GM23248 (cell line): ENCODE measurements at places on chromosomes 4 and X. TPM values are rescaled to one million over a fixed set of nuclear protein-coding genes. Genes with fewer than 3 reads are reported as not detected.

The ASB12 gene
- 0.22 TPM in 1 of 2 replicates, not detected in the other for total RNA-seq

DNA sequence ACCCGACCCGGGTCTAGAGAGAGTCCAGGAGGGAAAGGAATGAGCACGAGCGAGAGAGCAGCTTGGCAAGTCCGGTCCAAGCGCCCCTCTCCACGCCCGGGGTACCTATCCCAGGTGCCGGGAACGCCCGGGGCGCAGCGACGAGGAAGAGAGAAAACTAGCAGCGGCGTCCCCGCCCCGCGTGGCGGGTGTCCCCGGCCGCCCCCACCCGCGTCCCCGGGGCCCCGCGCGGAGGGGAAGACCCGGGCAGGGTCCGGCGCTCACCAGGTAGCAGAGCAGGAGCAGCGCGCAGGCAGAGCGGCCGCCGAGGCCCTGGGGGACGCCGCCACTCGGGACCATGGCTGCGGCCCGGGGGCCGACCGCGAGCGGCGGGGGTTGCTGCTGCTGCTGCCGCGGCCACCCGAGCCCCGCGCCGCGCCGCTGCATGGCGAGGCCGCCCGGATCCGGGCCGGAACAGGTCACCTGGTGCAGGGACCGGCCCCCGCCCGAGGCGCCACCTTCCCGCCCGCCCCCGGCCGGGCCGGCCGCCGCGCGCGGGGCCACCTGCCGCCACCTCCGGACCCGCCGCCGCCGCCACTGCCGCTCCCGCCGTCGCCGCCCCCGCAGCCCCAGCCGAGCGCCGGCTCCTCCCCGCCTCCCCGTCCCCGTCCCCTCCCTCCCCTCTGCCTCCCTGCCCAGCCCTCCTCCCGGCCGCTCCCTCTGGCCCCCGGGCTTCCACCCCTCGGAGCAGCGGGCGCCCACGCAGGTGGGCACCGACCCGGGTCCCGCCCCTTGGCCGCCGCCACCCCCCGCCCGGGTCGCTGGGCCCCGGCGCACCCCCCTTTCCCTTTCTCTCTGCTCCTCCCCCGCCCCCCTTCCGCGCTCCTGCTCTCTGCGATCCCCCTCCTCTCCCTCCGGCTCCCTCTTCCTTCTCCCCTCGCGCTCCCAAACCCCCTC lies at the start of gene SEL1L3:
Gene SEL1L3 (minus strand): TSS at position 578 of the 936 bp plus-strand sequence. CDS start 152 bp downstream, at position 426.
- DNase-seq, result peak; percentile 54
- H3K4me1 ChIP-seq, result peaks cover 12% of the 10 kb centered on the region
- peak within 1 kb of the TSS; percentile 76 for H3K4me3 ChIP-seq
- H3K27me3 ChIP-seq, result no peaks in the 10 kb centered on the region

DNA sequence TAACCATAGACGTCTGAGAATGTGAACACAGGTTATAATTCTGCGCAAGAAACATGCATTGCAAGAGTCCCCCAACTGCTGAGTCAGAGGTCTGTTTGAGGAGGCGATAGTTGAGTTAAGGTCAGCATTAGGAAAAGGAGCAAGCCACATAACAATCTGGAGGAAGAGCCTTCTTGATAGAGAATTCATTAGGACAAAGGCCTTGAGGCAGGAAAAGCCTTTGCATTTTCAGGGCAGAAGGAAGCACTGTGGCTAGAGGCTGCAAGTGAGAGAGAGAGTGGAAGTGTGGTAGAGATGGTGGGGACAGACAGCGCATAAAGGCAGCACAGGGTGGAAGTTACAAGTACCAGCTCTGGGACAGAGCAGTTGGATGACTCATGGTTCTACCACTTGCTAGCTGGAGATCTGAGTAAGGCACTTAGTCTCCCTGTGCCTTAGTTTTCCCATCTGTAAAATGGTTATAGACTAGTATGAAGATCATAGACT lies 125.8 kb upstream of the LNX1 start:
- peaks cover 40% of the 10 kb centered on the region for H3K4me1 ChIP-seq
- H3K27me3 ChIP-seq, result no peaks in the 10 kb centered on the region
- peak; percentile 43 for DNase-seq
- H3K36me3 ChIP-seq, result no peaks in the 10 kb centered on the region

- H3K4me1 ChIP-seq, result no peaks in the 10 kb centered on the region
- no peak overlapping the region for H3K4me3 ChIP-seq
- no peak for DNase-seq
Observed at GRCh38 chr4:1402021-1402515, 4.2 kb downstream of the NKX1-1 start.

DNA sequence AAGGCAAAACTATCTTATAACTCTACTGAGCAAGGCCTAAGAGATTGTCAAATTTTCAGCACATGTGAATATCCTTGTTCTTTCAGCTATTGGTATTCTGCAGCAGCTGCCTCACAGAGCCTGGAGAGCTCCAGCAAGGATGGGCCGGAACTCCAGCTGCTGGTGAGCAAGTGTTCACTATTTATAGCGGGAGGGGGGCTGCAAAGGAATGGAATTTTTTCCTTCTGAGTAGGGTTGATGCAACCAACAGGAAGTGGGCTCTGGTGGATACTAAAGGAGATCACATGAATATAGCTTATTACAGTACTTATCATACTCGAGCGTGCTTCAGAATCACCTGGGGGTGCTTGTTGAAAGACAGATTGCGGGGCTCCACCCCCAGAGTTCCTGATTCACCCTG lies 20.2 kb upstream of the SETD7 start:
- no peak for DNase-seq
- no peak overlapping the region for H3K27ac ChIP-seq
- H3K36me3 ChIP-seq, result no peaks in the 10 kb centered on the region
- H3K27me3 ChIP-seq, result peaks cover 4% of the 10 kb centered on the region
- no peak overlapping the region for H3K4me3 ChIP-seq

GRCh38 chr4:84496331-84496705 lies 2.8 kb downstream of the NKX6-1 start:
- H3K36me3 ChIP-seq, result no peaks in the 10 kb centered on the region
- no peak for DNase-seq
- H3K27ac ChIP-seq, result no peak overlapping the region
- H3K27me3 ChIP-seq, result peaks cover 97% of the 10 kb centered on the region
- no peaks in the 10 kb centered on the region for H3K4me1 ChIP-seq
- H3K4me3 ChIP-seq, result no peak overlapping the region

GRCh38 chr4:96009427-96010119 lies 169.7 kb downstream of the PDHA2 start:
- no peaks in the 10 kb centered on the region for H3K4me1 ChIP-seq
- H3K36me3 ChIP-seq, result no peaks in the 10 kb centered on the region
- peak; percentile 7 for DNase-seq
- H3K4me3 ChIP-seq, result no peak overlapping the region
- no peak overlapping the region for H3K27ac ChIP-seq

DNA sequence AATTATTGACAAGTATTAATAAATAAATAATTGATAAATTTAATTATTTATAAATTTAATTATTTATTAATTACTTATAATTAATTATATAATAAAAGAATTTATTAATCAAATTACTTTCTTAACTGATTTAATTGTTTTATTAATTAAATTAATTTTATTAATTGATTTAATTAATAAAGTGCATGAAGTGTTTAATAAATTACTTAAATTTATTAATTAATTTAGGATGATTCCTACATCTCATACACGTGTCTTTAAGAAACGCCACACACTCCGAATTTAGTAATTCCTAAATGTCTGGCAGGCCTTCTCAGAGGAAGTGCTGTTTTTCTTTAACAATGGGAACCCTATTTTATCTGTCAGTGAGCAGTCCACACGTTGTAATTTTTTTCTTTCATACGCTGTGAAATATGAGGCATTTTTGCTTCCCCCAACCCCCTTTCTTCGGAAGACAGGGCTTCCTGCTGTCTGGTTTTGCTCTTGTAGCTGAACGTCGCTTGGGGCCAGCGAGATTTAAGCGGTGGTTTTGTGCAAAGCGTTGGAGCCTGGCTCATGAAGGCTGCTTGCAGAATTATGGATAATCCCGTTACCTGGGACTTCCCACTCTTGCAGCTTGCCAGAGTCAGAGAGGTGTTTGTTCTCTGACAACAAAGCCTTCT lies 46.8 kb downstream of the CRLF2 start:
- no peak overlapping the region for H3K27ac ChIP-seq
- H3K4me3 ChIP-seq, result no peak overlapping the region
- no peaks in the 10 kb centered on the region for H3K4me1 ChIP-seq
- H3K27me3 ChIP-seq, result no peaks in the 10 kb centered on the region
- peak; percentile 33 for DNase-seq

DNA sequence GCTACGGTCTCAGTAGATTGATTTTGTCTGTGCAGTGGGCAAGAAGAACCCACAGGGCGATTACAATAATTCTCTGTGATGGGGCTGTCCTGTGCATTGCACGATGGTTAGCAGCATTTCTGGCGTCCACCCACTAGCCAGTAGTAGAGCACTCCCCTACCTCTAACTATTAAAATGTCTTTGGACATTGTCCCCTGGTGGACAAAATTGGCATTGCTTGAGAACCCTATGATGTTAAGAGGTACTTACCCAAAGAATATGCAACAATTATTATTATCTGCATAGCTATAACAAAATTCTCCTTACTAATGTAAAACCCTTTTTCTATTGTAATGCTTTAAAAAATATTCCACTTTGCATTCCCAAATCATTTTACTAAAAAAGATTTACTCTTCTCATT lies 109.5 kb upstream of the VCX3A start:
- H3K27me3 ChIP-seq, result no peaks in the 10 kb centered on the region
- no peak for DNase-seq
- no peak overlapping the region for H3K4me3 ChIP-seq
- H3K4me1 ChIP-seq, result no peaks in the 10 kb centered on the region
- H3K36me3 ChIP-seq, result no peaks in the 10 kb centered on the region
- no peak overlapping the region for H3K27ac ChIP-seq

The TLR10 gene
- not detected in 2 replicates for total RNA-seq

DNA sequence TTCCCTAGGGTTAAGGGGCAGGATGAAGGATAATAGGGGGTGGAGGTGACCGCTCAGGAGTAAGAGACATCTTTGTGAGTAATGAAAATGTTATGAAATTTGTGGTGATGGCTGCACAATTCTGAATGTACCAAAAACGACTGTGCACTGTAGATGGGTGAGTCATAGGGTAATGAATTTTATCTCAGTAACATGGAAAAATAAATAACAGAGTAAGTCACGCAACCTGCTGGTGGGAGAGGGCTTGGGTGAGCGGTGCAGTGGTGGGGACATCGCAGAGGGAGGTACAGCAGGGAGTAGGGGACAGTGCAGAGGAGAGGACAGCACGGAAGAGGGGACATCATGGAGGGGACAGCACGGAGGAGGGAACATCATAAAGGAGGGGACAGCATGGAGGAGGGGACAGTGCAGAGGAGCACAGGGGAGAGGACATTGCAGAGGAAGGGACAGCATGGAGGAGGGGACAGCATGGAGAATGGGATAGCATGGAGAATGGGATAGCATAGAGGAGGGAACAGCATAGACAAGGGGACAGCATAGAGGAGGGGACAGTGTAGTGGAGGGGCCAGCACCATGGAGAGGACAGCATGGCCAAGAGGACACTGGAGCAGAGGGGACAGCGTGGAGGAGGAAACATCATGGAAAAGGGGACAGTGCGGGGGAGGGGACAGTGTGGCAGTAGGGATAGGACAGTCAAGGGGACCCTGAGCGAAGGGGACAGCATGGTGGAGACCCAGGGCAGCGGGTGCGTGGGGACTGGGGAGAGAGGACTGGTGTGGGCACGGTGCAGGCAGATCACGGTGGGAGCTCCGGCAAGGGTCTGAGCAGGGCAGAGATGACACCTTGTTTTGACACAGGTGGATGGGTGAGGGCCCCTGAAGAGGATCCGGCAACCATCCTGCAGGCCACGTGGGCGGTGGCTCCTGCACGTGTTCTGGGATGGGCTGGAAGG lies 68.5 kb upstream of the MXD4 start:
- H3K4me3 ChIP-seq, result no peak overlapping the region
- peak overlapping the region; percentile 17; the same call in 1 of the 2 replicates for H3K27ac ChIP-seq
- no peaks in the 10 kb centered on the region for H3K27me3 ChIP-seq
- peaks cover 14% of the 10 kb centered on the region for H3K4me1 ChIP-seq
- H3K36me3 ChIP-seq, result peaks cover 14% of the 10 kb centered on the region

DNA sequence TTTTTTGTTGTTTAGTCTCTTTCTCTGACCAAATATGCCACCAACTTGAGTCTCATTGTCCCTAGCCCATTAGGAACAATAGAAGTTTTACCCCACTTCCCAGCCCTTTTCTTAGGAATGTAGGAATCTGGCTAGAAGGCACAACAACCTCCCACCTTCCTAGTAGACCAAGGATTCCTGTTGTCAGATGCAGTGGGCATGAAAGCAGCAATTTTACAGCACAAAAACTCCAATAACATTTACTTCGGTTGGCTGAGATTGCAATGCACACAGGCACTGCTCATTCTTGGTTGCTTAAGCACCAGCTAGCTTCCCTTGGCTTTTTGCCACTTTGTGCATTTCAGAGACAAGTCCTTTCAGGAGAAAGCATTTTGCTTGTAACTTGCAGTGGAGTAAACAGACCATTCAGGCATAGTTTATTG lies 312.8 kb downstream of the TENM3 start:
- H3K36me3 ChIP-seq, result no peaks in the 10 kb centered on the region
- H3K4me1 ChIP-seq, result no peaks in the 10 kb centered on the region
- H3K4me3 ChIP-seq, result no peak overlapping the region

GRCh38 chr4:126526335-126526734 lies 1106.4 kb upstream of the INTU start:
- DNase-seq, result peak; percentile 2
- no peak overlapping the region for H3K4me3 ChIP-seq
- H3K36me3 ChIP-seq, result no peaks in the 10 kb centered on the region
- H3K27ac ChIP-seq, result no peak overlapping the region

DNA sequence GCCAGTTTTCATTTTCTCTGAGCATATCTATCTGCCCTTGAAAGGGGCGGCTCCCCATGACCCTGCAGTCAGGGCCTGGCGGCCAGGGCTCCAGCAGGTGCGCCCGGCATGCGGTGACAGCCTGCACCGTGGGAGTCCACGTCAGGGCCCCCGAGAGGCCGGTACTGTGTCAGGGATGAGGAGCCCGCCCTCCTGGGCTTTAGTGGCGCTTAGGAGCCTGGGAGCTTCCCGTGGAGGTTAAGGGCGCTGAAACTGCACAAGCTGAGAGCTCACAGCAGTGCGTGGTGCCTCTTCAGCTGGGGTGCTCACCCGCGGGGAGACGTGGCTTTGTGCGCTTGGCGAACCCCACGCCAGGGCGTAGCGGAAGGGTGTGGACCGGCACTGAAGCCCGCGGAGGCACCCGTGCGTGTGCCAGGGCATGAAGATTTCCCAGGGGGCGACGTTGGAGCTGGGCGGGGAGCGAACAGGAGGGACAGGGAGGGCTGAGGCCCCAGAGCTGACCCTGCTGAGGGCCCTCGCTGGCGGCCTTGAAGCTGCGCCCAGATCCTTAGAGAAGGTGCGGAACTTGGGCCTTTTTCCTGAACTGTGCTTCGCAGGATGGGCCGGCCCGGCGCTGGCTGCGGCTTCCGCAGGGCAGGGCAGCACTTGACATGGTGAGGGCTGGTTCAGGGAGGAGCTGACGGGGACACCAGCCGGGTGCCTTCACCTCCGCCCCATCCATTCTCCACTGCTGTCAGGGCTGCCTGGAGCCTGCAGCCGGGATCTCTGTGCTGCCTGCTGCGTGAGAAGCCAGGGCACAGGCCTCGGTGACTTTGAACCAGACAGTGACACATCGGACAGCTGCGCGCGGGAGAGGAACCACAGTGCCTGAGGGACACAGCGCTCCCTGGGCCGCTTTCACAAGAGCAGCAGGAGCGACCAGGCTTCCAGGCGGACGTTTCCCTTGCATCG lies 32.9 kb downstream of the HTT-AS start:
- no peaks in the 10 kb centered on the region for H3K27me3 ChIP-seq
- peak; percentile 80 for DNase-seq
- peak overlapping the region; percentile 63 for H3K27ac ChIP-seq
- peak overlapping the region; percentile 76 for H3K4me3 ChIP-seq
- H3K36me3 ChIP-seq, result no peaks in the 10 kb centered on the region

The ZNF630 gene
- total RNA-seq, result 0.22 and 0.25 TPM in 2 replicates

The EDNRA gene
- total RNA-seq, result 0.63 and 0.86 TPM in 2 replicates

The NR3C2 gene
- under 0.01 TPM in 1 of 2 replicates, not detected in the other for total RNA-seq

The C4orf50 gene
- not detected in 2 replicates for total RNA-seq

The VSIG1 gene
- not detected in 2 replicates for total RNA-seq

The PAGE2 gene
- total RNA-seq, result not detected in 2 replicates

The MAML3 gene
- total RNA-seq, result 1.5 and 1.9 TPM in 2 replicates

- H3K27ac ChIP-seq, result peak overlapping the region; percentile 44
- no peaks in the 10 kb centered on the region for H3K27me3 ChIP-seq
Observed at GRCh38 chr4:118981839-118982381, 93.3 kb downstream of the SYNPO2 start.
